Right kidney (tissue), 9 donors: ENCODE measurements at places on chromosomes 5 and 9.

- DNase-seq, result no peak
Observed at GRCh38 chr9:5186416-5187169, 1.2 kb upstream of the INSL6 start.

DNA sequence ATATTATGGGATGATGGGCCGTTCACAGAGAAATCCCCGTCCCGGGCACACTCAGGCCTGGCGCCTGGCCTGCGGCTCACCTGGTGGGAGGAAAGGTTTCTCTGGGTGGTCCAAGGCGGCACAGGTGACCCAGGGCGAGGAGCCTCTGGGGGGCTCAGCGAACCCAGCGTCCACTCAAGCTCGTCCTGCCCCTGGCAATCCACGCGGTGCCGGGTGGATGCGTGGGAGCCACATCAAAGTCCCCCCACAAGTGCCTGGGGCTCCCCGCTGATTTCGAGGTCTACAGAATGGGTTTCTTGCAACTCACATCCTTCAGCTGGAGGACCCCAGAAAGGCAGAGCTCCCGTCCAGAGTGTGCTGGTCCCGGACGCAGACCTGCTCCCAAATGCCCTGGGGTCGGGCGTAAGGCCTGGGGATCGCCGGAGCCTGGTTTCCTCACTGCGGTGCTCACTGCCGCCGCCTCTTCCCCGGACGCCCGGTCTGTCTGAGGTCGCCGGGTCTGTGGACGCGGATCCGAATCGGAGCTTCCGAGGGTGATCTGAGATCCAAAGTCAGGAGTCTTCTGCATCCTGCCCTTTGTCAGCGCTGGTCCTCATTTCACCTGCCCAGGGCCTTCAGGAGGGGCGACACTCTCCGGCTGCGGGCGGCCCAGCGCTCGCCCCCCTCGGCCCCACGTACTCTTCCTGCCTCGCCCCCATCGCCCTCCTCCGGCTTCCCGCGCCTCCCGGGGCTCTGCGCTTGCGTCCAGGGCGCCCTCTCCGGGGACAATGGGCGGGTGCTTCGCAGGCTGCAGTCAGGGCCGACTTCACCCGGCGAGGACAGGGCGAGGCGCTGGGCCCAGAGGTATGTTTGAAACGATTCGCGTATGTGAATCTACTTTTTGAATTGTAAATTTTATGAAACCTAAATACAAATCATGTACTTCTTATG, 20.0 kb upstream of the RUFY1 start:
- DNase-seq, result peak; percentile 77

- DNase-seq, result no peak
Observed at GRCh38 chr5:115686051-115686737, 60.4 kb upstream of the TMED7 start.

DNA sequence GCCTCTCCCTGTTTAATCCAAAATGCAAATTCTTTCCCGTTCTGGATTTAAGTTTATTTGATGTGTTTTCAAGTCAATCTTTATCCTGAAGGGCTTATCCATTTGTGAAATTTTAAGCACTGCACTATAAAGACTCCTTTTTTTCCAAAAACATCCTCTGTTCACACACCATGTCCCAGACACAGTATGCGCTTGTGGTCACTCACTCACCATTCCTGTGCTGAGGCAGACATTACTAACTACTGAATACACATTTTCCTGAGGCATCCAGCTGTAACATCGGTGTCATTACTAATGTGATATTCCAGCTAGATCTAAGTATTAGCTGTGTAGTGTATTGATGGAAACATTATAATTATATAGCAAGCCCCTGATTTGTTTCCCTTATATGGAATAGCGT, 298.4 kb downstream of the KCTD16 start:
- no peak for DNase-seq

- no peak for DNase-seq
Observed at GRCh38 chr5:139473565-139473964, 2.8 kb downstream of the SMIM33 start.

DNA sequence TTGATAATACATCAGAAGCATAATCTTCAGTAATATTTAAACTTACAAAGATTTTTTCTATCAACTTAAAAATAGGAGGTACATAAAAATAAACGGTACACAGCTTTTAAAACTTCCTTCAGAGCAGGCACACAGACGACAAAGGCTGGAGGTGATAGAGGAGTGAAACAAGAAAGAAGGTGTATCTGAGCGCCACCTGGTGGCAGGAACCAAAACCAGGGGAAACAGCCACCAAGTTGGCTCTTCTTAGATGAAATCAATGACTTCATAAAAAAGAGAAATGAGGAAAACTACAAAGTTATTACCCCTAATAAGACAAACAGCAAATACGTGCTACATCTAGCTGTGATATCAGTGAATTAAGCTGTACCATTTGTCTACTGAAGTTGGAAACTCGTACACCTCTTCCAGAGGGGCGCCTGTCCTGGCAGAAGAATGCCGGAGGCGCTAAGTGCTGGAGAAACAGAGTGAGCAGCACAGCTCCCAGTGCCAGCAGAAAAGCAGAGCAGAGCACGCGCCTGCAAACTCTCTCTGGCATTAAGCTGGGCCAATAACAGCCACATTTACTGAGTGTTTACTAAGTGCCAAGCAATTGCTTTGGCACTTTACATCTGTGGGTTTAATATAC, 85.9 kb downstream of the SETX start:
- DNase-seq, result peak; percentile 40

DNA sequence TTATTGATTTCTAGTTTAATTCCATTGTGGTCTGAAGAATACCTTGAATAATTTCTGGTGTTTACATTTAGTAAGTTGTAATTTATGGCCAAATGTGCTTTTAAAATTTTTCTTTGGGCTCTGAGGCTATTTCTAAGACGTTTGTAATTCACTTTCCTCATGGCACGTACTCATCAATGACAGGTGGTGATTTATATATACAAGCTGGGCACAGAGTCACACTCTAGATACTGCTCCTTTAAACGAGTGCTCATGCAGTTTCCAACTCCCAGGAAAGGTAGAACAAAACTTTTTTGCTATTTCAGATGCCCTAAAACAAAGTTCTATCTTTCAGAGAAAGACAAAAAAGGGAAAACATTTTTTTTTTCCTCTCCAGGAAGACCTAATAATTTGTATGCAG, 146.9 kb downstream of the AUH start:
- no peak for DNase-seq

- DNase-seq, result peak; percentile 92
Observed at GRCh38 chr9:91193658-91194391, 167.9 kb downstream of the AUH start.

DNA sequence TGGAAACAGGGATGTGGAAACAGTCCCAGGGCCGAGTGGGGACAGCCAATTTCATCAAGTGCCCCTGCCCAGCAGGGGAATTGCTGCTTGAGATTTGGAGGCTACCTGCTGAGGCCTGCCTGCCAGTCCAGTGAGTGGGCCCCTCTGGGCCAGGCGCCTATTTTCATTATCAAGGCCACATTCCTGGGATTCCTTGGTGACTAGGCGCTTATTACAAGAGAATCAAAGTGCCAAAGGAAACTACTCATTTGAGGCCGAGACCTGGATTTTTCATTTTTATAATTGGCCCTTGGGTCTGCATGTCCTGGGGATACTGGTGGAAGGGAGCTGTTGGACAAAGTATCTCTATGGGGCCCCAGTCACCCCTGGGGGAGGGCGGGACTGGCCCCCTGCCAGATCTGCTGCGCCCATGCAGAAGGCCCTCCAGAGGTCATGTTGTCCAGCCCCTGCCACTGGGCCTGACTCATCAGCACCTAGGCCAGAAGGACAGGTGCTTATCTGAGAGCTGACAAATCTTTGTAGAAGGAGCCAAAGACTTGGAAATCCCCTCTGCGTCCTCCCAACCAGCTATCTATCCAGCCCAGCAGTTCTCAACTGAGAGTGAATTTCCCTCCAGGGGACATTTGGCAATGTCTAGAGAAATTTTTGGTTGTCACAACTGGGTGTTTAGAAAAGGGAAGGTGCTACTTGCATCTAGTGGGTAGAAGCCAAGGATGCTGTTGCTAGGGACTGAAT, 45.6 kb downstream of the FOXI1 start:
- peak; percentile 21 for DNase-seq

- no peak for DNase-seq
Observed at GRCh38 chr5:33282157-33282556, 158.6 kb upstream of the TARS1 start.

- DNase-seq, result no peak
Observed at GRCh38 chr5:8829323-8830029, 716.4 kb downstream of the SEMA5A start.

GRCh38 chr5:180341595-180341994, 11.5 kb downstream of the GFPT2 start:
- no peak for DNase-seq

DNA sequence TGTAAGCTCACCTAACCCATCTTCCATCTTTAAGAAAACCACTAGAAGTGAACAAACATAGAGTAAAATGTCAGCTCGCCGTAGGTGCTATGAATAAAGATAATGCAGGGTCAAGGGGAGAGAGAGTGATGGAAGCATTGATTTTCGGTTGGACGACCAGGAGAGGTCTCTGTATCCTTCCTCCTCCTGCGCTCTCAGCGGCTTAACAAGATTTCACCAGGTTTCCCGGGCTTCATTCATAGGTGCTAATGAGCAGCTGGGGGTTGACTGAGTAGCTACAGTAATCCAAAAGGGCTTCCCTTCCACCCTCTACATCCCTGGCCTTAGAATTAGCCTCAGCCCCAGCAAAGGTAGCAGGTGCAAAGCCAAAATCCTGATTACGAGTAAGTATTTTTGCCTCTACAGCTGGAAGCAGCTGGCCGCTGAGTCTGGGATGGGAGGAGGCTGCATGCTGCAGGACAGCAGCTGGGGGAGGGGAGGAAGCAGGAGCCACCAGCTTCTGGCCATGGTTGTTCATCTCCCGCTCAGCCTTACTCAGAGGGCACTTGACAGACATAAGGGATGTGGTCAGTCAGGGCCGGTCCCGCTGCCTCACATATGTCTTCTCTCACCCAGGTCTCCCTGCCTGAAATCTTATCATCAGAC, 112.0 kb upstream of the IL12B start:
- DNase-seq, result peak; percentile 47

GRCh38 chr9:126499911-126500599, 113.7 kb upstream of the LMX1B start:
- DNase-seq, result peak; percentile 54

DNA sequence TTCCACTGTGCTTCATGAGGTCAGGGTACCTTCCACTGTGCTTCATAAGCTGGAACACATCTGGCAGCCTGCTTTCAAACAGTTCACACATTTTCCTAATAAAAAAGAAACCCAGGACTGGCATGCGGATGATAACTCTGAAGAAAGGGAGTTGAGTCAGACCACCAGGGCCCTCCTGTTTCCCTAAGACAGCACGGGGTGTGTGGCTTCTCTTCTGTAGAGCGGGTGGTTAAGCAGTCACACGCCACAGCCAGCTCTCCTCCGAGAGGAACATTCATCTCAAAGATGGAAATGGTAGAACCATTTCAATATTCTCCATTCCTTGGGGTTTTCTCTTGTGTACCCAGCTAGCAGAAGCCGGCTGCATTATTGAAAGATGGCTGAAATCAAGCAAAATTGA, 128.1 kb upstream of the LMX1B start:
- DNase-seq, result no peak

GRCh38 chr9:112771359-112772214, 21.0 kb downstream of the SNX30 start:
- DNase-seq, result no peak

GRCh38 chr9:114289571-114290481, 33.1 kb upstream of the ORM1 start:
- no peak for DNase-seq

- DNase-seq, result no peak
Observed at GRCh38 chr9:100730086-100730485, 152.2 kb downstream of the CAVIN4 start.

DNA sequence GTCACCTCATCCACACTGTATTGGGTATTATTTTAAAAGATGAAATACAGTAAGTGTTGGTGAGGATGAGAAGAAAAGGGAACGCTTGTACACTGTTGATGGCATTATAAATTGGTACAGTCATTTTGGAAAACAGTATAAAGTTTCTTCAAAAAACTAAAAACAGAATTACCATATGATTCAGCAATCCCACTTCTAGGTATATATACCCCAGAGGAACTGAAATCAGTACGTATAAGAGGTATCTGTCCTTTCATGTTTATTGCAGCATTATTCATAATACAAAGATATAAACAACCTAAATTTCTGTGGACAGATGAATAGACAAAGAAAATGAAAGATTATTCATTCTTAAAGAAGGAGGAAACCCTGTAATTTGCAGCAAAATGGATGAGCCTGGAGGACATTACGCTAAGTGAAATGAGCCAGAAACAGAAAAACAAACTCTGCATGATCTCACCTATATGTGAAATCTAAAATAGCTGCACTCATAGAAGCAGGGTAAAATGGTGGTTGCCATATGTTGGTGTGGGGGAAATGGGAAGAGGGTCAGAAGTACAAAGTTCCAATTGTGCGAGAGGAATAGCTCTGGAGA, 191.6 kb downstream of the TRIM36 start:
- DNase-seq, result no peak

- no peak for DNase-seq
Observed at GRCh38 chr5:32276173-32276853, 36.4 kb downstream of the MTMR12 start.

GRCh38 chr9:137461663-137462395, 2.7 kb upstream of the NSMF start:
- no peak for DNase-seq

DNA sequence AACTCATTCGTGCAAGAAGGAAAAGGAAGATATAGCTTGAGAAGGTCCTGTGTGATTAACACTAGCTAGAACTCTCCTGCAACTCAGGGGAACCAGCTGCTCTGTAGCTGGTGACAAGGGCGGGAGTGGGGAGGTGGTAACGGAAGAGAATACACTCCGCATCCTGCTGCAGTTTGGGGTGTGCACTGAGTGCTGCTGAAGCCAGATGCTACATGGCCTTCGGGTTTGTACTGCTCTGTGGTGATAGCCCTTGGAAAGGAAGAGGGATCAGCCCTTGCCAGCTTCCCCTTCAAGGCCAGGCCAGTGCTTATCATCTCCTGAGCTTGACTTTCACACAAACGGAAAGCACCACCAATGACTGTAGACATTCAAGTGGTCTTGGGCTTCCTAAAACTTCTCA, 34.3 kb downstream of the FRMD3 start:
- no peak for DNase-seq

- DNase-seq, result no peak
Observed at GRCh38 chr9:37929441-37929895, 25.5 kb upstream of the SLC25A51 start.

DNA sequence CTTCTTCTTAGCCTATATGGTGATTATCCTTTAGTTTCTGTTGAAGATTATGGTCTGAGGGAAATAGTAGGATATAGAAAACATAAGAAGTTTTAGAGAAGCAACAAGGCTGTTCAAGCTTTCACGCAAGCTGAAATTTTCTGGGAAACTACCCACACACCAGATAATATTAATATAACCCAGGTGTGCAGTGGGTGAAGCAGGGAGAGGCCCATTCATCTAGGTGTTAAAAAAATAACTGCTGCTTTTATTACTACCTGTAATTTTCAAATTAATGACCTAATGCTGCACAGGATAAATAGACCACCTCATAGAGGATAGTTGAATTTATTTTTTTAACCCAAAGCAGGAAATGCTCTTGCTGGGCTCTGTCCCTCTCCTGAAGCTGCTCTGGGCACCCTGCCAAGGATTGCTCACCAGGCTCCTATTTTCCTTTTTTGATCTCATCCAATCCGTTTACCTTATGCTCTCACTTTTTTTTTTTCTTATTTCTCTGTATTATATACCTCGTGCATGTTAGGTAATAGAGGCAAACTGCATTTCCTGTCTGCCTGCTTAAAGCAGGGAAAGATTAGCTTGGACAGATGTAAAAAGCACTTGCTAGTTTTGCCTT, 124.3 kb upstream of the SLC12A2 start:
- peak; percentile 23 for DNase-seq
